ENCODE measurements at places on chromosomes 1 and 21.

DNA sequence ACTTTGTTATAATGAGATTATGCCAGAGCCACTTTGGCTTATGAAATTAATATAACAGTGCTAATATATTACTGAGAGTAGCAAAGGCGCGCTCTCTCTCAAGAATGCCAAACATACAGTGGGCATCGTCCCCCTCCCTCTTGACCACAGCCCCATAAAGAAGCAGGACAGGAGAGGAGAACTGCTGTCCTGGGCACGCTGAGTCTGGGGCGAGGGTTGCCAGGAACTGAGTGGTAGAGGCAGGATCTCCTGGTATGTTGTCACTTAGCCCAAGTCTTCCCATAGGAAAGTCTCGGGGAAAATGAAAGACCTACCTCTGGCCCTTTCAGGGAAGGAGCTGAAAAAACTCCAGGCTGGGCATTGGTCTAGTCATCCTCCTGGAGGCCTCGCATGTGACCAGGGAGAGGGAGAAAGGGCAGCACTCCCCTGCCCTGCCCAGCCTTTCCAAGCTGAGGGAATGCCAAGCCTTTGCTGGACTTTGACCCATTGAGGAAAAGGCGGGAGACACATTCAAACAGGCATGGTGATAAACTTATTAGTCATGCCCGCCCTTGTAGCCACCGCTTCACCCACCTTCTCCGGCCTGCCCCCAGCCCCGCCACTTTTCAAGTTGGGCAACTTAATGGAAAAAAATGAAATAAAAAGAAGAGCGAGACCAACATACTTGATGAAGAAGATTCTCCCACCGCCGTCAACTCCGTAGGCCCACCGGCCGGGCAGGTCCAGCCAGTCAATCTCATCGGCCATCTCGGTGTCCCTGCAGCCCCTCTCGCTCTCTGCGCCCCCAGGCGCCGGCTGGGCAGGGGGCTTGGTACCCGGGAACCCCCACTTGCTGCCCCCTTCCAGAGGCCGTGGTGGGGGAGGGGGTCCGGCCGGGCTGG, 17.4 kb upstream of the PLEKHA6 start:
- no peak for DNase-seq

DNA sequence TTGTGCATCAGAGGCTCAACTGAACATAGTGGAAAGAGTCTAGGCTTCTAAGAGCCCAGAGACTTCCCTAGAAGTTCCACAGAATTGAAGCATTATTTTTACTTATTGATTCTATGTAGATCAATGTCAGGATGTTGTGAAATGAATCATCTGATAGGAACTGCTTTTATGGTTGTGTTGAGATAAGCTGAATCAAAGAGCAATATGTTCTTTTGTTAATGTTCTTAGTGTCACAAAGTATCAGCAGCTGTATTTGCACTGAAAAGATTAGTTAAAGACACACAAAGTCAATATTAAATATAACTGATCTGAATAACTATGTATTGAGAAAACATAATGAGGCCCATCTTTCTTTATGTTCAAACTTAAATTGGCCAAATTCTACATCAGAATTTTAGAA, 430.7 kb upstream of the ZRANB2 start:
- no peak for DNase-seq

GRCh38 chr1:165633614-165634013, 2.6 kb downstream of the MGST3 start:
- no peak for DNase-seq

- DNase-seq = no peak
Measured at GRCh38 chr1:97461782-97462181, 459.1 kb downstream of the DPYD start.

All from SIG-M5 (cell line).